Stimulated activated CD4-positive, alpha-beta T cell treated with anti-CD3 and anti-CD28 coated beads, TNF-alpha, amount 100 ng/mL, for 48 hours (primary cell): ENCODE measurements at places on chromosomes 1 and 21.

DNA sequence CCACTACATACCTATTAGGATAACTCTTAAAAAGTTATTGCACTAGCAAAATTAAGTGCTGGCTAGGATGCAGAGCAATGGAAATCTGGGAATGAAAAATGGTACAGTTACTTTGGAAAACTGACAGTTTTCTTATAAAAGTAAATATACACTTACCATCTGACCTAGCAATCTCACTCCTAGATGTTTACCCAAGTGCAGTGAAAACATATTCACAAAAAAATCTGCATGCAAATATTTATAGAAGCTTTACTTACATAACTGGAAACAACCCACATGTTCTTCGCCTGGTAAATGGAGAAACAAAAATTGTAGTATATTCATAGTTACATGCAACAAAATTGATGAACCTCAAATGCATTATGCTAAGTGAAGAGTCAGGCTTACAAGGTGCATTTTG lies 12.9 kb upstream of the FLG2 start:
- no peak for DNase-seq

DNA sequence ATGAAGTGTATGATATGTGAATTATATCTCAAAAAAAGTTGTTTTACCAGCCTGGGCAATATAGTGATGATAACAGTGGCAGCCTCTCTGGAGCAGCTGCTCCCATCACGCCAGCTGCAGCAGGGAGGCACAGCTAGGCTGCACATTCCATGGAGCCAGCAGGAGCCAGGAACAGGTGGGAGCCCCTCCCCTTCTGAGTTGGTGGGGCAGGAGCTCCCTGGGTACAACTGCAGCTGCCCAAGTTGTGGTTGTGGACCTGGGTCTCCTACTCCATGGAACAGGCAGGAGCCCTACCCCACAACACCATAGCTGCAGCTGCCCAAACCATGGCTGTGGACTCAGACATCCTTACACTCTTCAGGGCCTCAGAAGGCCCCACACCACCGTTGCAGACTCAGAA lies 21.7 kb upstream of the FNBP1L start:
- DNase-seq = no peak

GRCh38 chr1:56473582-56474270 lies 105.6 kb downstream of the PLPP3 start:
- no peak for DNase-seq

- no peak for DNase-seq
Observed at GRCh38 chr1:8274352-8274751, 43.6 kb upstream of the SLC45A1 start.

DNA sequence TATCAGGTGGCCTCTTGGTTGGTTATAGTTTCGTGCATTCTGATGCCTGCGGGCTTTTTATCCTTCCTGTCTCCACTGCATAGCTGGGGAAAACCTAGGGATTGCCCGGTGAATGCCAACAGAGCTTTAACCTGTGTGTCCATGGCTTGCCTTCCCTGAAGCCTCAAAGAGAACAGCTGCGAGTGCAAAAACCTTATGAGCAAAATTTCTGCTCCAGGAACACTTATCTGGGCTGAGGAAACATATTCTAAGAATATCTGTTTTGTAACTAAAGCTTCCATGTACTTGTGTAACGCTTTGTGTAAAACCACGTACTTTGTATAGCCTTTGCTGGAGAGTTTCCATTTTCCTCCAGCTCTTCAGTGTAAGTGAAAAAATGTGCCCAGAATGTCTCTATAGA lies 7.2 kb downstream of the CNST start:
- DNase-seq = no peak

- DNase-seq = no peak
Observed at GRCh38 chr1:154474802-154475201, 27.2 kb upstream of the TDRD10 start.

DNA sequence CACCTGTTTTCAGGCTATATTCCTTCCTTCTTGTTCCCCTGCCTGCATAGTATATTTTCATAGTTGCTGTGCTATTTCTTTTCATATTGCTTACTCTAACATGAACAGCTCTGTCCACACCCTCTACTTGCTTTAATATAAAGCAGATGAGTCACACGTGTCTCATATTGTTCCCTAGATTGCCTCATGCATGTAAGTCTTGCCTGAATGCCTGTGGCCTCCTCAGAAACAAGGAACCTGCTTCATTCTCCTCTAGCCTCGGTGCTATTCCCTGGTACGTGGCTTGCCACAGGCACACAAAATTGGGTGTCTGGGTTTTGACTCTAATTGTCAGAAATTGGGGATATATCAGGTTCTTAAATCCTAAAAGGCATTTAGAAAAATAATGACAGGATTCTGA lies 16.5 kb upstream of the PKP1 start:
- DNase-seq = no peak

- no peak for DNase-seq
Observed at GRCh38 chr1:225987491-225988316, 11.4 kb downstream of the SDE2 start.

GRCh38 chr1:173280899-173281660 lies 73.9 kb upstream of the TNFSF4 start:
- no peak for DNase-seq

DNA sequence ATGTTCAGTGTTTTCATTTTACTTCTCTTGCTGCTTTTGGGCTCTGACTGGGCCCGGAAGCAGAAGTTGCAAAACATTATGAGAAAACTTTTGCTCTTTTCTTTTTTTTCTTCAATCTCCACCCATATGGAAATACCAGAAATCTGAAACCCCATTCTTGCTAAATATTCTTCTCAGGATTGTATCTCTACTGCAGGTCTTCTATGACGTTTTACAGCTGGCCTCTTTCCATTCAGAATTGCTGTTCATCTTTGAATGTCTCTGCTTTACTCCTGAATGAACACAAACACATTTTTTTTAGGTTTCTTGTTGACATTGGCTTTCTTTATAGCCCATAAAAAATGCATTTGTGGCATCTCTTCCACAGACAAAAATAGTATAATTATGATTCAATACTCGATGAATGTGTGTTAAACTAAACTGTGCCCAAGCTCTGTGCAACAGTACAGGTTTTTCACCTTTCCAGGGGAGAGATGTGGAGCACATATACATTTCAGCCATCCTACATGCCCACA lies 18.8 kb downstream of the PTPRC start:
- no peak for DNase-seq

- no peak for DNase-seq
Observed at GRCh38 chr1:119898981-119899720, 2.8 kb upstream of the ADAM30 start.

- no peak for DNase-seq
Observed at GRCh38 chr1:28508435-28508754, 2.6 kb downstream of the RCC1 start.

DNA sequence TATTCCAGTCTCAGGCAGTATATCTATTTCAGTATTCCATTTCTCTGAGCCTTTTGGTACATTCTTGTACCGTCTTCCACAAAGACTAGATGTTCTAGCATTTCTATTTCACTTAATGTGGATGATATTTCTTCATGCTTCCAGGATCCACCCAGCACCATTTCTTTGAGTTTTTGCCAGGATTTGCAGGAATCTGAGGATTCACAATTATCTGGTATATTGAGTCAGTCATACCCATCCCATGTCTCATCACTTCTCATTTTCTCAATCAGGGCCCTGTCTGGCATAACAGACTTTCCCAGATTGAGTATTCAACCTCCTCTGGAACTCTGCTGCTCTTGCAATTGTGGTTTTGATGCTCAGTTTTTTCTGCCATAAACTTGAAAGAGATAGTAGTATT lies 20.9 kb upstream of the COL11A1 start:
- DNase-seq = no peak

DNA sequence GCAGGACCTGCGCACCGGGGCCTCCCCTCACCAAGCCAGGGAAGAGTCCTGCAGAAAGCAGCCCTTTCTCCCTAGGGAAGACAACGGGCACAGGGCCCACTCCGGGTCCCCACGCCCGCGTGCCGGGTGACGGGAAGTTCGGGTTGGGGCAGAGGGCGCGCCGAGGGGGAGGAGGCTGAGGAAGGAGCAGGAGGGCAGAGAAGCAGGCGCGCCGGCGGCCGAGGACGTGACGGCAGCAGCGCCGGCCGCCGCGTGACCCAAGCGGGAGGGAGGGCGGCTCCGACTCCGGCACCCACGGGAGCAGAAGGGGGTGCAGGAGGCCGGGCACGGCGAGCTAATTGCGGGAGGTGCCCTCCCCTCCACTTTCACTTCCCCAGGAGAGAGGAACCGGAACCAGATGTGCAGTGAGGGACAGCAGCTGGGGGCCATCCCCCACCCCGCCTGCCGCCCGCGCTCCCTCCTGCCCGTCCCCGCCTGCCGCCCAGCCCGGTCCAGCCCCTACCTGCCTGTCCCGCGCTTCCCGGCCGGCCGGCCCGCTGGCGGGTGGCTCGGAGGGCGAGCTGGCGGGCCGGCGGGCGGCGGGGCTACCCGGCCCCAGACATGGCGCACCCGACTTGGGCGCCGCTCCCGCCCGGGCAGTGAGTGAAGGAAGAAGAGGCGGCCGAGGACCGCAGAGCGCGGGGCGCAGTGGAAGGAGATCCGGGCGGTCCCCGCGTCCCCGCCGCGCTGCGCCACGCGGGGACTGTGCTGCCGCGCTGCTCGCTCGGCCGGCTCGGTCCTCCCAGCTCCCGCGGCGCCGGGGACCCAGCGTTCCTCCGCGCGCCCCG lies 510 bp downstream of the DENND4B start:
- peak; percentile 65 for DNase-seq

DNA sequence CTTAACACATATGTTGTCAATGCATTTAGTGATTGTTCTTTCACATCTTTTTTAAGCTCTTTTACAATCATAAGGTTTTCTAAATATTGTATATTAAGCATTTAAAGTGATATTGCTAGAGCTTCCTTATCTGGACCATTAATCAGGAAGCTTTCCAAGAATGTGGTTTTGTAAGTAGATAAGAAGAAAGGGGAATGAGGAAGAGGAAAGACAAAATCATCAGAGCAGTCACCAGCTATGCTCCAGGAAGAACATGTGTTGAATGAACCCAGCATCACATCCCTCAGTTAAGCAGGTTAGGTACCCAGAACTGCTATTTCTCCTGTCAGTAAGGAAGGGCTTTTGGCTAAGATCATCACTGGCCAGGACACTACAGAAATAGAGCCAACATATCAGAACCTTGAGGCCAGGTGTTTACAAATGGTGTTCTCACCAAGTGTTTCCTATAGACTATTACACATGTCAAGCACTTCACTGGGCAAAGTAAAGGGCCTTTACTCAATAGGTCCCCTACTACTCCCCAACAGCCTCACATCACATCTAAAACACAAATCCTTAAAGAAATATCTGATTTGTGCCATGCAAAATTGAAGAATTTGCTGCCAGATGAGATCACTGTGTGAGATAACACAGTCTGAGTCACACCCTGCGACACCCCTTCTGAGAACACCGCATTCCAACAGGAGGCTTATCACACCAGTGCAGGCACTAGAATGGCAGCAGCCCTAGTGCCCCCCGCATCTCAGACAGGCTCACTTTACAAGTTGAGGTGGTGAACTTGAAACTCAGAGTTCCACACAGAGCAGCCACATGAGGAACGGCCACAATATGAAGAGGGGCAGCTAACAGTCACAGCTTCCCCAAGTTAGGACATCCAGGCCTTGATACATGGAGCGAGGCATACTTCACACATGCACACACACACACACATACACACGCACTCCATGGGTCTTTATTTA lies 1.8 kb upstream of the SPRR2A start:
- no peak for DNase-seq

- no peak for DNase-seq
Observed at GRCh38 chr1:12456979-12457378, 161.0 kb downstream of the DHRS3 start.

- DNase-seq = no peak
Observed at GRCh38 chr21:30953605-30954004, 72.2 kb upstream of the KRTAP11-1 start.

GRCh38 chr1:108583757-108584427 lies 24.0 kb downstream of the EEIG2 start:
- no peak for DNase-seq

DNA sequence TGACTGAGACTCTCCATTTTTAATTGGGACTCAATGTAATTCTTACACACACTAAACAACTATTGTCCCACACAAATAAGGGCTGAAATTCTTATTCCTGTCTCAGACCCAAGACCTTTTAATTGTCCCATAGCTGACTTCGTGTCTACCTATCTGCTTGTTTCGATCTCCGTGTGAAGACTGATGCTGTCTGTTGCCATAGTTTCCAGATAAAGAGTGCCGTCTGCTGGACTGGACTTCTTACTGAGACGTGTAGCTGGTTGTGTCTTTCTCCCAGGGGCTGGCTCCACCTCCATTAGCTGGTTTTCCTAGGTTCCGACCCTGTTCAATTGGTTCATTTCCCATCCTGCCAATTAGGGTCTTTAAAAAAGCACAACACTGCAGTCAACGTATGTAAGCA lies 235.3 kb upstream of the PLXNA2 start:
- no peak for DNase-seq

DNA sequence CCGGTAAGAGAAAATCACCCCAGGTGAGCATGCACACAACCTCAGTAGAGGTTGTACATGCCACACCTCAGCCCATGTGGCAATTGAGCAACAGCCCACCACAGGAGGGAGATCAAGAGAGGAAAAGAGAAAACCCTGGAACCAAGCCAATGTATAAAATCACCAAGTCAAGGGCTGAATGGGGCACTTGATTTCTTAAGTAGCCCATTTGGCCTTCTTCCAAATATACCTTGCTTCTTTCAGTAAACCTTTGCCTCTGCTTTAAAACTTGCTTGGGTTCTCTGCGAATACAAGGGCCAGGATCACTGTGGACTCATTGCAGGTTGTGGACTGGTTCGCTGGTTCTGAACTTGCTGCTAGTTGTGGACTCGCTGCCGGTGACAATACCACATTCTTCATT lies 1814.0 kb downstream of the PLA2G4A start:
- DNase-seq = no peak

GRCh38 chr21:46637952-46638746 lies 2.7 kb downstream of the PRMT2 start:
- no peak for DNase-seq

DNA sequence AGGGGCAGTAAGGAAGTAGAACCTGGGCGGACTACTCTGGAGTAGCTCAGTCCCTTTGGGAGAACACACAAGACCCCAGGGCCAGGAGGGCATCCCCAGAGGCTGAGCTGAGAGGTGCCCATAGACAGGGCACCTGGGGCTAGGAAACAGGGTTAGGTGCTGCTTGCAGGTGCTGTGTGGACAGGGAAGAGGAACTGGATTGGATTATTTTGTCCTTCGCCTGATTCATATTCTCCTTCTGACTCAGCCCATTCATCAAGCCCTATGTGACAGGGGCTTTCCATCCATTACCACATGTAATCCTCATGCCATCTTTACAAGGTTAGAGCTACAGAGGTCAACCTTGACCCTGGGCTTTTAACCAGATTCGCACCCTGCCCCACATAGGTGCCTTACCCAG lies 183.9 kb downstream of the C1orf94 start:
- DNase-seq = no peak
